ENCODE measurements at places on chromosomes 7 and 10.
A peak's percentile ranks its signal among the peaks of the same experiment; 100 is the strongest.

GRCh38 chr10:91210435-91210834 lies 10.0 kb upstream of the PCGF5 start:
- DNase-seq = no peak

DNA sequence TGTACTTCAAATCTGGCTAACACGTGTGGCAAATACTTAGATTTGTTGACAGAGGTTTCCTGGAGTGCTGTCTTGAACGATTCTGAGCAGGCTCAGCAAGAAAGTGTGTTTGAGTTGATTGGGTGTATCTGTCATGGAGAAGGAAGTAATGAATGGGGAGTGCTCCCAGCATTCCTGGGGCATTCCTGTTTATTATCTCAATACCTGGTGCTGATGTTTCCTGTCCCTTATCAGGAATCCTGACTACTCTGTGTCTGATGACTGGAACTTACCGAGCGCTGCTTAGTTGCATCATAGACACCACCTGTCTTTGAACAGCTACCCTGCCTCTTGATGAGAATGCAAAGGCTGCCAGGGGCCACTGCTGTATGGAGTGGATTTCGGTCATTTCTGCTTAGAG lies 41.0 kb upstream of the TMEM248 start:
- no peak for DNase-seq

DNA sequence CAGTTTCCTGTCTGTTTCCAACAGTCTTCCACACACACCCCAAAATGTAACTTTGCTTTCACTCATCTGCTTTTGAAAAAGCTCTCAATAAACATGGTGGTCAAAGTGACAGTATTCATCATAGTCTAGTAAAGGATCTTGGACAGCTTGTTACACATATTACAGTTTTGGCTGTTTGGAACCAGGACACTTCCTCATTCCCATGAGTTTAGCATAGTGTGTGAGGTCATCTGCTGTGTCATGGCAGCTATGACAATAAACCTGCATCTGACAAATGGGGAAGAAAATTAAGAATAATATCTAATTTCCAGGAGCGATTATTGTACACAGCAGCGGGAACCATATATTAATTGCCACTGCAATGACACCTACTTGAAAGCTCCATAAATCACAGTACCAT lies 184.3 kb upstream of the SLC26A5 start:
- DNase-seq = no peak

GRCh38 chr7:129948877-129949291 lies 3.9 kb downstream of the UBE2H start:
- peak; percentile 73 for DNase-seq

GRCh38 chr10:22894714-22895113 lies 33.1 kb upstream of the ARMC3 start:
- DNase-seq = no peak

- DNase-seq = no peak
Observed at GRCh38 chr10:82245906-82246560, 371.0 kb downstream of the NRG3 start.

- no peak for DNase-seq
Observed at GRCh38 chr10:87603769-87604168, 55.9 kb upstream of the PAPSS2 start.

GRCh38 chr10:21516242-21517131 lies 9.0 kb downstream of the SKIDA1 start:
- no peak for DNase-seq

GRCh38 chr10:76454506-76455140 lies 1023.2 kb downstream of the LRMDA start:
- no peak for DNase-seq

- no peak for DNase-seq
Observed at GRCh38 chr7:101088858-101089529, 3.7 kb downstream of the TRIM56 start.

DNA sequence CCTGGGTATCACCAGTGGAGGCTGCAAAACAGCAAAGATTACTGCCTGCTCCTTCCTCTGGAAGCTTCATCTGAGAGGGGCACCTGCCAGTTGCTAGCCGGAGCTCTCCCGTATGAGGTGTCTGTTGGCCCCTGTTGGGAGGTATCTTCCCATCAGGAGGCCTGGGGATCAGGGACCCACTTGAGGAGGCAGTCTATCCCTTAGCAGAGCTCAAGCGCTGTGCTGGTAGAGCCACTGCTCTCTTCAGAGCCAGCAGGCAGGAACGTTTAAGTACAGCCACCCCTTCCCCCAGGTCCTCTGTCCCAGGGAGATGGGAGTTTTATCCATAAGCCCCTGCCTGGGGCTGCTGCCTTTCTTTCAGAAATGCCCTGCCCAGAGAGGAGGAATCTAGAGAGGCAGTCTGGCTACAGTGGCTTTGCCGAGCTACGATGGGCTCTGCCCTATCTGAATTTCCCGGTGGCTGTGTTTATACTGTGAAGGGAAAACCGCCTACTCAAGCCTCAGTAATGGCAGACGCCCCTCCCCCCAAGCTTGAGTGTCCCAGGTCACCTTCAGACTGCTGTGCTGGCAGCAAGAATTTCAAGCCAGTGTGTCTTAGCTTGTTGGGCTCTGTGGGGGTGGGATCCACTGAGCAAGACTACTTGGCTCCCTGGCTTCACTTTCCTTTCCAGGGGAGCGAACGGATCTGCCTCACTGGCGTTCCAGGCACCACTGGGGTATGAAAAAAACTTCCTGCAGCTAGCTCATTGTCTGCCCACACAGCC lies 19.6 kb downstream of the SEMA3E start:
- no peak for DNase-seq

DNA sequence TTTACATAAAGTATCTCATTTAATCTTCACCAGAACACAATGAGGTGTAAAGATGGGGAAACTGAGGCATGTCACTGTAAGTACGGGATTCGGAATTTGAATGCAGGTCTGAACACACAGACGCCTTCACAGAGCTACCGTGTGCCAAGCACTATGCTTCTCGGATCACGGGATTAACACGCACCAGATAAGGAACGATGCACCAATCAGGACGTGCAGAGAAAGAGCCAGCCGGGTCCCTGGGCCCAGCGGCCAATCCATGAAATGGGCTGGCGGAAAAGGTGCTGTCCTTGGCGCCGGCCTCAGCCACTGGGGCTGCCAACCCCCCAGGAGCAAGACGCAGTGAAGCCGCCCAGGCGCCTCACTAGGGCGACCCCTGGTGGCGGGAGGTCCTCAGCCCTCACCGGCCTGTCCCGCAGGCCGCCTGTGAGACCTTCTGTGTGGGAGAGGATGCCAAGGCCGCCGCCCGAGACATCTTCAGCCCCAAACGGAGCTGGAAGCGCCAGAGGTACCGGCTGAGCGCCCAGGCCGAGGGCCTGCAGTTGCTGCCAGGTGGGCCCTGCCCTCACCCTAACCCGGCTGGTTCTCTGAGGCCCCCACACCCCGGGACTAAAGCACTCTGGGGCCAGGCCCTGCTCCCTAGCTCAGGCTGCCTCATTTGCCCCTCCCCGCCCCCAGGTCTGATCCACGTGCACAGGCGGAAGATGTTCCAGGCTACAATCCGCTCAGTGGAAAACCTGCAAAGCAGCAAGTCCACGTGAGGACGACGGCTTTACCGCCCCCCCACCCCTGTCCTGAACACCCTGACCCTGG lies 15.6 kb downstream of the ATG9B start:
- DNase-seq = peak; percentile 73

- peak; percentile 79 for DNase-seq
Observed at GRCh38 chr7:128883622-128884448, 21.2 kb downstream of the ATP6V1F start.

- no peak for DNase-seq
Observed at GRCh38 chr10:86900955-86901354, 56.5 kb downstream of the MMRN2 start.

GRCh38 chr7:16061630-16062029 lies 359.7 kb downstream of the CRPPA start:
- DNase-seq = no peak

- no peak for DNase-seq
Observed at GRCh38 chr7:30923009-30923773, 11.5 kb downstream of the AQP1 start.

GRCh38 chr7:32905175-32905662 lies 13.7 kb upstream of the KBTBD2 start:
- DNase-seq = peak; percentile 66

- DNase-seq = no peak
Observed at GRCh38 chr10:27564398-27564797, 60.3 kb downstream of the RAB18 start.

- no peak for DNase-seq
Observed at GRCh38 chr10:78806681-78807221, 262.0 kb upstream of the ZMIZ1 start.

GRCh38 chr7:68146983-68147382 lies 1150.3 kb downstream of the TYW1 start:
- DNase-seq = no peak

DNA sequence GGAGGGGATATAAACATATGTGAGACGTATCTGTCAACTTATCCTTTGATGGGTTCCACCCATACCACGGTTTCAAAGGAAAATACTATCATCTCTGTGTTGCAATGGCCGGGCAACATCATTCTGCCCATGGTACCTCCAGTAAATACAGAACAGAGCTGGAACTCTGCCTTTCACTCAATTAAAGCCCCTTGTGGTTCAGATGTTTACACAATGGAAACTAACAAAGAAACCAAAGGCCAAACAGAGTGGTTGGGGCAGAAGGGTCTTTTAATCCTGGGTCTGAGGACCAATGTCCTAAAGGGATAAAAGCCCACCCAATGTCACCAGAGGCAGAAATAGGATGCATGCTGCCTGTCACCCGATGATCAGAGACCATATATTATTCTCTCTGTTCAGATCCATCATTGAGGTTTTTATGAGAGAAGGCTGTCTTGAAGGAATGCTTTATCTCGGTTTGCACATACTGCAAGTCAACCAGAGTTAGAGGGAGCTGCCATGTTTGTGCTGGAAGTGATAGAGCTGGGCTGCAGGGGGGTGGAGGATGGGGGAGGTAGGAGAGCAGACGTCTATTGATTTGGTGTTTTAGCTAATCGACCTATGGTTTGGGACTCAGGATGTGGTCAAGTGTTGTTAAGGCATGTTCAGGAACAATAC lies 105.4 kb upstream of the FRMD4A start:
- DNase-seq = no peak

Data from stimulated activated naive CD4-positive, alpha-beta T cell treated with Interleukin-2 at 50 U/mL for 16 hours (primary cell).